Stimulated activated CD8-positive, alpha-beta memory T cell treated with anti-CD3 and anti-CD28 coated beads, Interleukin-4, amount 100 ng/mL, for 4 hours (primary cell): ENCODE measurements at places on chromosomes 1 and 21.

- DNase-seq, result no peak
Measured at GRCh38 chr1:54559771-54560231, 11.8 kb downstream of the ACOT11 start.

GRCh38 chr1:202155478-202156021, 4.9 kb downstream of the PTPN7 start:
- no peak for DNase-seq

- DNase-seq, result no peak
Measured at GRCh38 chr1:170857955-170858354, 77.4 kb upstream of the MROH9 start.

DNA sequence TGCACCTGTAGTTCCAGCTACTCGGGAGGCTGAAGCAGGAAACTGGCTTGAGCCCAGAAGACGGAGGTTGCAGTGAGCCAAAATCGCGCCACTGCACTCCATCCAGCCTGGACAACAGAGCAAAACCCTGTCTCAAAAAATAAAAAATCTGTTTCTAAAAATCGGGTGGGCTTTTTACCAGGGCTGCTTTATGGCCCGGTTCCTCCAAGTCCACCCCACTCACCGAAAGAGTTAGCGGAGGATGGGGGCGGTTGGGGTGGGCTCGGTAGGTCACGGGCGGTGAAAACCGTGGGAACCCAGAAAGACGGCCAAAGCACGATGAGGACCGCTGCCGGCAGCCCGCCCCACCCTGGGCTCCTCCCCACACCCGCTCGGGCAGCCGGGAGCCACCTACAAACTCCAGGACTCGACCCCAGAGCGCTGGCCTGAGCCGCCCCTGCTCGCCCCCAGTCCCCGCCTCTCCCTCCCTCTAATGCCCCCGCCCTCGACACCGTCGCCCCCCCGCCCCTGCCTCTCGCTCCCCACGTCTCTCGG, 846 bp upstream of the PER3 start:
- DNase-seq, result no peak

- no peak for DNase-seq
Measured at GRCh38 chr21:39519835-39520234, 68.1 kb downstream of the SH3BGR start.

- no peak for DNase-seq
Measured at GRCh38 chr1:223288826-223289225, 75.2 kb downstream of the SUSD4 start.

DNA sequence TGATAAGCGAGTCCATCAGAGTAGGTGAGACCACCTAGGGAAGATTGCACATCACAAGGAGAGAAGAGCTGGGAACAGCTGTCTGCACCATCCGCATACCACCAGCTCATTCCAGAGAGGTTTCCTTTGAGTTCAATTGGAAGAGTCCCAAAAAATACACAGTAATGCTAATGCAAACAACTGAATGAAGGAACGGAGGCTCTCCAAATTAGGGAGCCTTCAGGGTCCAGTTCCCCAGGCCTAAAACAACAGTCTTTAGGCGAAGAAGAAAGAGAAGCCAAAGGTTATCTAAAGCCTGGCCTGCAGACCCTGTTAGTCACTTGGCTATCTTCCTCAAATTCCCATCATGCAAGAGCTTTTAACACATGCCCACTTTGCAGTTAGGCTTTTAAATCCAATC, 246.4 kb downstream of the PBX1 start:
- DNase-seq, result no peak

DNA sequence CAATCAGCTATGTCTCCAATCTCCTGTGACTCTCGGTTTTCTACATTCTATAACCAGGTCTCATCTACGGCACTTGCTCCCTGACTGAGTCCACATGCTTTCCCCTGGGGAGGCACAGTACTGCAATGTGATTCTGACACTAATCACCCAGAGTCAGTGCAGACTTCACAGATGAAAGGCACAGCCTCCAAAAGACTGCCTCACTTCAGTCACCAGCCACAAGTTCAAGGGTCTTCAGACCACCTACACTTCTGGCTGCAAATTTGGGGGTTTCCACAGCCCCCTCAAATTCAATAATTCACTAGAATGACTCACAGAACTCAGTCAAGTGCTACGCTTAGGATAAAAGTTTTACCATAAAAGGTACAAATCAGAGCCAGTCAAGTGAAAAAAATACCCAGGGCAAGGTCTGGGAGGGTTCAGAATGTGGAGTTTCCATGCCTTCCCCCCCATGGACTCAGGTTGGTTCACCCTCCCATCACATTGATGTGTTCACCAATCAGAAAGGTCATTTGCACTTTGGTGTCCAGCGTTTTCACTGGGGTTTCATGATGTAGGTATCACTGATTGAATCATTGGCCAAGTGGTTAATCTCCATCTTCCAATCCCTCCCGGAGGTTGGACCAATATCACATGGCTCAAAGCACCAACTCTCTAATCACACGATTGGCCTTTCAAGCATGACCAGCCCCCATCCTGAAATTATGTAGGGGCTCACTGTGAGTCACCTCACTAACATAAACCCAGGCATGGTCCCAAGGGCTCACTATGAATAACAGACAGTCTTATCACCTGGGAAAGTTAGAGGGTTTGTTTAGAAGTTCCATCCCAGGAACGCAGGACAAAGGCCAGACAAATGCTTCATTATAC, 182.9 kb upstream of the CAMK1G start:
- no peak for DNase-seq

- DNase-seq, result no peak
Measured at GRCh38 chr1:201370500-201370899, 7.0 kb downstream of the TNNT2 start.

- no peak for DNase-seq
Measured at GRCh38 chr1:168521401-168522000, 22.3 kb downstream of the XCL2 start.

GRCh38 chr1:209414803-209415329, 168.6 kb upstream of the CAMK1G start:
- no peak for DNase-seq

- DNase-seq, result no peak
Measured at GRCh38 chr1:160068225-160068624, 1.7 kb downstream of the KCNJ10 start.

DNA sequence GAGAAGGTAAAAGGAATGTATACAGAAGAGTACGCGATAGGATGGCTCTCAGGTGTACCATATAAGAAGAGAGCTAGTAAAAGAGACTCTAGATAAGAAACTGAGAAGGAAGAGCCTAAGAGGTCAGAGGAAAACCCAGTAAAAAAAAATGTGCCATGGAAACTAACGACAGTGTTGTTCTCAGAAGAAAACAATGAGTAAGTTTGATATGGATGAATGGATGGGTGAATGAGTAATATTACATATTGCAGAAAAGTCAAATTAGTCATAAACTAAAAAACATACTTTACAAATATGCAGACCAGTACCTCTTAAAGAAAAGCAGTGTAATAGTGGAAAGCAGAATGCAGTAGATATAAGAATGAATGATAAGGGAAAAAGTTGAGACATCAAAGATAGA, 316.2 kb downstream of the HMCN1 start:
- DNase-seq, result no peak

- DNase-seq, result no peak
Measured at GRCh38 chr1:94100785-94101612, 19.9 kb downstream of the ABCA4 start.

GRCh38 chr1:36224537-36225282, 467 bp downstream of the THRAP3 start:
- DNase-seq, result no peak

DNA sequence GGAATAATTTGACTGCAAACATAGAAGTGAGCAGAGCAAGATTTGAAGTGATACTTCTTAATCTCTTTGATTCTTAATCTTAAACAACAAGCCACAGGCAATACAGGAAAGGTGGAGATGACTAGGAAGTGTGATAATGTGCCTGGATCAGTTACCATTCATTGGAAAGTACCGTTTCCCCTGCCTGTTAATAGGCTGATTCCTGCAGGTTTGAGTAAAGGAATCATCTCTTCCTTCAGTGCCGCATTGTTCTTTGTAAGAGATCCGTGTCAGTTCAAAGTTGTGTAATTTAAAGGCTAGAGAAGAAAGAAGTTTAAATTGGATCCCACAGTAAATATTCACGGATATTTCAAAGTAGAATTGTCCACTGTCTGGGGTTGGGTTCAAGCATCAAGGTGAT, 43.5 kb upstream of the BCL10 start:
- DNase-seq, result no peak

DNA sequence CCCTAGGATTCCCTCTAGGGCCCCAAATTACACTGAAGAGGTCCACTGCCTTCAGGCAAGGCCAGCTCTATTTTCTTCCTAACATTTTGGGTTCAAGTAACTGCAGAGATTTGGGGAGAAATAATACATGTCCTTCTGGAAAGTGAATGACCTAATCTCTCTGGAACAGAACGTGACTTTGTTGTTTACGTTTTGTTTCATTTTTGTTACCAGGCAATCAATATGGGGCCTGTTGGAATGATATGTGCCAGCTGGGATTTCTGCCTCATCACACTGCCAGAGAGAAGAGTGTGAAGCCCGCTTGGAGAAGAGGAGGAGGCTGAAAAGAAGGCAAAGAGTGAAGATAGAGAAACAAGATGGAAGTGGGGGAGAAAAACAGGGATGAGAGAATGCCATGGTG, 116.7 kb downstream of the FASLG start:
- DNase-seq, result no peak
